HCT116 (cell line): ENCODE measurements at places on chromosomes 3 and 15. TPM values are rescaled to one million over a fixed set of nuclear protein-coding genes. Genes with fewer than 3 reads are reported as not detected.

DNA sequence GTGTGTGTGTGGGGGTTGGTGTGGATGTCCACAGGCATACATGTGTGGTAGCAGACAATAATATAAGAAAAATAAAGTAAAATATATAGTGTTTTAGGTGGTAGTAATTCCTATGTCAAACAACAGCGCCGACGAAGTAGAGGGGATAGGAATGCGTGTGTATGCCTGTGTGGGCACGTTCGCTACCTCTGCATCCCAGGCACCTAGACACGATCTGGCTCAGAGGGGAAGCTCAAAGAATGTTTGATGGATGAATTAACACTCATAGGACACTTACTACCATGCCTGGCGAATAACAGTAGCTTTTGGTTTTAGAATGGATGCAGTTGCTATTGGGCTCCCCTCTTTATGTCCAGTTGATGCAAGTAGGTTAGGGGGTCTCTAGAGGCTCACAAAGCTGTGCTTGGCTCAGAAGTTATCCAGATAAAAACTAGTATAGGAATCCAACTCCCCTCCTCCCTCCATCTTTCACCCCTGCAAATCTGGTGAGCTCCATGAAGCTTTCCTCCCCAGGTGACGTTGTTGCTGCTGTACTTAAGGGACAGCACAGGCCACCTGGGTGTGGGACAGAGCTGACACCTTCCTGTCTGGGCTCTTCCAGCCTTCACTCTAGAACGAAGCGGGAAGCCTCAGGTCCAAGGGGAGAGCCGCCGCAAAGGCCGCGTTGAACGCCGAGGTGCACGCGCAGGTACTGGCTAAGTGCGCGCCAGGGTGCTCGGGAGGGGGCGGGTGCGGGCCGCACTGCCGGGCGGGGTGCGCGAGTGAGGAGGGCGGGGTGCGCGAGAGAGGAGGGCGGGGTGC, 192.6 kb upstream of the LYSMD4 start:
- peak; percentile 35 for DNase-seq

GRCh38 chr3:170346481-170347392, 10.8 kb upstream of the SKIL start:
- no peak for DNase-seq

- no peak for DNase-seq
Observed at GRCh38 chr3:111613294-111613693, 18.1 kb upstream of the ZBED2 start.

DNA sequence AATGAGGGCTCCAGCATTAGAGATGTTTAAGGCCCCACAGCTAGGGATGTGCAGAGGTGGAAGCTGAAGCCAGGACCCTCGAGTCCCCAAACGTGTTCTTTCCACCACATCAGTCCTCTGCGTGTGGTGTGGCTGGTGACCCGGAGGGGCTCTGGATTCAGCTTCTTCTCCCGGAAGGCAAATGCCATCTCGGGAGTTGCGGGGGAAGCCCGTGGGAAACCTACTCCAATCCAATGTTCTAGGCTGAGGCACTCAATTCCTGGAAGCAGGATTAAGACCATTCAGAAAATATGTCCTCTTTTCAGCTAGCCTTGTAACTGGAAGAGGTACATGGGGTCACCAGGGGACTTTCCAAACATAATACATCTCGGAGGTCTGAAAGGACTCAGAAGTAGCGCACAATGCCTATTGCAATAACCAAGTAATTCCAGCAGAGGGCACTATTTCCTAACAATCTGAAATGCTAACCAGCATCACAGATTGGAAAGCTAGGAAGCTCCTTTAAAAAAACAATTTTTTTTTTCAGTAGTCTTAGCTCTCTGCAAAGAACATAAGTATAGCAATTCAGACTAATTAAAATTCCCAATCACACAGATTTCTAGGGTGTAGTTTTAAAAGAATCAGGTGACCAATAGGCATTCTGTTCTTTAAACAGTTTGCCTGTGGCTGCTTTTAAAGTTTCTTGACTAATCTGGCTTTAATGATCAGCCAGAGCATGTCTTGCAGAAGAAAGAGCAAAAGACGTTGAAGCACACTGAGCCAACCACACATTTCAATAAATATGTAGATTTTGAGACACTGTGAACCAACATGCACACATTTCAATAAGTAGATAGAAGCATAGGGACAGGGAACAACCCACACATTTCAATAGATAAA, 36.1 kb downstream of the BNC1 start:
- peak; percentile 67 for DNase-seq

DNA sequence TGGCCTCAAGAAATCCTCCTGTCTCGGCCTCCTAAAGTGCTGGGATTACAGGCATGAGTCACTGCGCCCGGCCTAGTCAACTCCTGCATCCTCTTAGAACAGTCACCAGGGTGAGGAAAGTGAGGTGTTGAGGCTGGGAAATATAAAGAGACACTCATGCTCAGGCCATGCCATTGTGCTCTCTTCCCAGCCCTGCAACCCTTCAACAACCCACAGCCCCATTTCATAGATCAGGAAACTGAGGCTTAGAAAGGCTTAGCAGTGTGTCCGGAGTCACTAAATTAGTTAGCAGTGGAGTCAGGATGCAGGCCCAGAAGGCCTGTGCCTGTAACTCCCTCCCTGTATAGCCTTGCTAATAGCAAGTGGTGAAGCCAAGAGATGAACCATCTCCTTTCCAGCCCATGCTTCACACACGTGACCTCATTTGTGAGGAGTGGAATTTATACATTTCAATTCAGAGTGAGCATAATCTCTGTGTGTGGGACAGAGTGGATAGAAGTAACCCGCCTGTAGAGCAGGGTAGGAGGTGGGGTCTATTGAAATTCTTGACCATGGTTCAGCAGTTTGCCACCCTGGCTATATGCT, 51.7 kb upstream of the USP3 start:
- no peak for DNase-seq

The GPR149 gene
- not detected for total RNA-seq

GRCh38 chr15:68620721-68621527, 42.1 kb downstream of the CORO2B start:
- DNase-seq = no peak

DNA sequence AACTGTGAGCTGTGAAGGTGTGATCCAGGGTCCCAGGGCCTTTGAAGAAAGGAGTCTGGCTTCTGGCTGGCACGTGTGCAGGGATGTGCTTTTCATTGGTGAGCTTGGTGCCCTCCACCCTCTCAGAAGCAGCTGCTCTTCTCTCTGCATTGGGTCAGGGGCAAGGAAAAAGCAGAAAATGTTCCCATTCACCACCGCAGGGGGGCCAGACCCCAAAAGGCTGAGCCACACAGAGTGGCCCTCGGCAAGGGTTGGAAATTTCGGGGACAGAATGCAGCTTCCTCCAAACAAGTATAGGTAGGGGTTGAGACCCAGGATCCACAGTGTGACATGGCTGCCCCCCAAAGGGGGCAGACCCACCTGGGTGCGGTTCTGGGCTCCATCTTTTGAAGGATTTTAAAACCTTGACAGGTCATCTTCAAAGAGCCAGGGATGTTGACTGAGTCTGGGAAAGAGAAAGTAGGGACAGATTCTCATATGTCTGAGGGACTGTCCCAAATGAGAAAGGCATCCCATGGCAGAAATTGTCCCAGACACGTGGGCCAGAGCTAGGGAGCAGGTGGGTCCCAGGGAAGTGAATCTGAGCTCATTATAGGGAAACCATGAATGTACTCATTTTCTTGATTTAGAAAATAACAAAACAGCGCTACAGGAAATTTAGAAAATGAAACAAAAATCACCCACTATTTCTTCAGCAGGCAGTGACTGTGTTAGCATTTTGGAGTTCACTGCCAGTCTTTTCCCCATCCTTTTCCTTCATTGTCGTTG, 2.7 kb downstream of the CSK start:
- no peak for DNase-seq

DNA sequence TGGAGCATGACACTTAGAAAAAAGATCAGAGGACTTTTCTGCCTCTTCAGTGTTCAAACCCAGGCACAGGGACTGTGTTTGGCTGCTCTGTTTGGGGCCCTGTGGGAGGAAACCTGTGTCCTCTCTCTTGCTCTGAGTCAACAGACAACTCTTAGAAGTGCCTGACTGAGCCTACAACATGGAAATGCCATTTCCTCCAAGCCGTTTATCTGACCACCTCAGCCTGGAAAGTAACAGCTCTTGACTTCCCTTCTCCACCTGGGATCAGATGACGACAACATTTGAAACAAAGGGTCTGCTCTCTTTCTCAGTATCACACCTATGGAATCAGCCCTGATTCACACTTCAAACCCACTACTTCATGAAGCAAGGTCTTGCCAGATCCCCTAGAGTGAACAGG, 91.3 kb upstream of the CTDSPL start:
- no peak for DNase-seq

The C3orf49 gene
- total RNA-seq = not detected

DNA sequence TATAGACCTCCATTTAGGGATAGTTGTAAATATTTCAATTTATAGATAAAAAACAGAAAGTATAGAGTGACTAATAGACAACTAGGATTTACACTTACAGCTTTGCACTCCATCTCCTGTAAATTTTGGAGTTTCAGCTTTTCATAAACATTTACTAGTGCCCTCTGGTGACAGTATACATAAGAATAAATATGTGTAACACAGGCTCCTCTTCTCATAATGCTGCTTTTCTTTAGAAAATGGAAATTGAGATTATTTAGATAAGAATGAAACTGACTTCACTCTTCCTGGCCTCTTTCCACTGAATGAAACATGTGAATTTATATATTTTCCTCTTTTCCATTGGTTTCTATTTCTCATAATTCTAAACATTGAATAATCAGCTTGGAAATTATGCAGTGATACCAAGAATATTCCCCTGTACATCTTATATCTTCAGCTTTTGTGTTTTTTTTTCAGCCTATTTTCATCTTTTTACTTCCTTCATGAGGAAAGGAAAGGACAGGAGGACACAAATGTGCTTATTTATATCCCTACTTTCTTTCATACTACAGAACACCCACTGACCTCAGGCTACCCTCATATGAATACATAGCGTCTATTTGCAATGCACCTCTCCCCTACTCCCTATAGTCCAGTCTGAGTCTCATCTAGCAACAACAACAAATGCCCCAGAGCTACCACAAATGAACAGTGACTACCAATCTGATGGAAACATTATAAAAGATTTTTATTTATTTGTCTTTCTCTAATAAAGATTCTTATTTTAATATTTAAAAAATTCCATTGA, 103.1 kb upstream of the CCDC39 start:
- DNase-seq = no peak

DNA sequence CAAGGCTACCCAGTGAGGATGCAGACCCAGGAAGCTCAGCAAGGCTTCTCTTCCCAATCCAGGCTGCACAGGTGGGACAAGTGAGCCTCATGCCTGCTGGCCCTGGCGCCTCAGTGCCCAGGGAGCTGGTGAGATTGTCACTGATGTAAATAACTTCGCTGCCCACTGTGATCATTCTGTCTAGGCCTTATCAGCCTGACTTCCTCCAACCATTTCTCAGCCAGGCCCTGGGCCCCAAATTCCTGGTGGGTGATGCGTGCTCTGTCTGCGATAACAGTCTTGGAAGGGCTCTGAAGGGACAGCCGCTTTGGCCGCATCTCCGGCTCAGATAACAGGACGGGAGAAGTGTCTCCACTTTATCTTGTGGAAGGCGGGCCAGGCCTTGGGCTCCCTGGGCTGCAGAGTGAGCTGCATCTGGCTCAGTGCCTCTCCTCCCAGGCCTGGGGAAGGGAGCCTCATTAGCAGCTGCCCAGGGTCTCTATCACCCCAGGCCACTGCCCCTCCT, 2.2 kb upstream of the FBLN2 start:
- no peak for DNase-seq

The DCLK3 gene
- total RNA-seq = not detected

The STIMATE gene
- total RNA-seq = 20.2 TPM

The NDUFB5 gene
- total RNA-seq = 116 TPM

The C2CD4A gene
- total RNA-seq = not detected

The GNB5 gene
- total RNA-seq = 27.6 TPM

The HHLA2 gene
- not detected for total RNA-seq

DNA sequence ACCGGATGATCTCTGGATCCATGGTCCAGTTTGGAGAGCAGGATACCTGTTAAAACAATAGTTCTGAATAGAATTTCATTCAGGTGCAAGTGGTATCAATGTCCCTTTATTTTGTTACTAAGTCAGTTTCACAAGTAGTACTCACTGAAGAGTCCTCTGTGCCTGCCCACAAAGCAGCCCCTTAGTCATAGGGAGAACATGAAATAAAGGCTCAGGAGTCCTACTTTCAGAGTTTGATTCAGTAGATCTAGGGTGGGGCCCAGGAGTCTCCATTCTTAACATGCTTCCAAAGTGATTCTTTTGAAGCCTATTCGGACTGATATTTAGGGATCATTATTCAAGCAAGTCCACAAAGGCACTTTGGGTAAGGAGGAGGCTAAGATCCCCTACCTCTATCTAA, 79.8 kb upstream of the ACKR4 start:
- DNase-seq = no peak

DNA sequence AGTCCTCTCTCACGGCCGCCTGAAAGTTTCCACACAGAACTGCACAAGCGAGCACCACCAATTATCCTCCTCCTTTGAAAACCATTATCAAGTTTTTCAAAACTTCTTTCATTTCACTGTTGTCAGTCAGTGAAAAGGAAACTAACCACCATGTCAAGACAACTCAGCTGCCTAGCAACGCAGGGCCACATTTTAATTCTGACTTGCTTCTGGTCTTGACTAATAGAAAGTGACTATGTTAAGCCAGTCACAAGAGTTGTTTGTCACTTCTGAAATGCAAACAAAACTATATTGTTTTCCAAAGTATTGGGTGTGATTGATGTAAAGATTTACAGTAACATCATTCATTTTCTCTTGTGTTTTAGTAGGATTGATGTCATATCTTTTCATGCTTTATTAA, 612.8 kb upstream of the AGTR1 start:
- no peak for DNase-seq

The JMJD7 gene
- 13.5 TPM for total RNA-seq

DNA sequence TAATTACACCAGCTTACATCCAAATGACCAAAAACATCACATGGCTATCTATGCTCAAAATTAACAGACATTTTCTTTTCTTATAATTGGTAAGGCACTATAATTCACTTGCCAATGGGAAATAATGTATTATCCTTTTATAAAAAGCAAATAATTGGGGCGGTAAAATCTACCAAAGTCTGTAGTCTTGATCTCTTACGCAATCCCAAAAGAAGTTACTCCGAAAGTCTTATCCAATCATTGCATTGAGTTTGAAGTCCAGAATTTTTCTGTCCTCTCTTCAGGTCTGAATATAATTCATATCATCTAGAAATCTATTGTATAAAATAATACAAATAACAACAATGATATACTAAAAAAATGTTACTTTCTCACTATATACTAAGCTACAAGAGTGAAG, 273.3 kb upstream of the CADM2 start:
- no peak for DNase-seq

The TTLL13 gene
- total RNA-seq = 1.0 TPM

GRCh38 chr3:101853982-101854381, 4.7 kb downstream of the NFKBIZ start:
- no peak for DNase-seq

The GNAT1 gene
- total RNA-seq = not detected

The SEMA3F gene
- total RNA-seq = 15.7 TPM

- DNase-seq = no peak
Observed at GRCh38 chr3:187799942-187800641, 54.8 kb upstream of the BCL6 start.

The GALNT15 gene
- 0.05 TPM for total RNA-seq

GRCh38 chr3:160372780-160373179, 26.2 kb downstream of the IFT80 start:
- DNase-seq = no peak

GRCh38 chr3:149967086-149967685, 3.5 kb downstream of the PFN2 start:
- DNase-seq = peak; percentile 35
